Heart right ventricle (tissue), 16 donors: ENCODE measurements at places on chromosomes 5 and 9. TPM values are rescaled to one million over a fixed set of nuclear protein-coding genes. Genes with fewer than 3 reads are reported as not detected.

DNA sequence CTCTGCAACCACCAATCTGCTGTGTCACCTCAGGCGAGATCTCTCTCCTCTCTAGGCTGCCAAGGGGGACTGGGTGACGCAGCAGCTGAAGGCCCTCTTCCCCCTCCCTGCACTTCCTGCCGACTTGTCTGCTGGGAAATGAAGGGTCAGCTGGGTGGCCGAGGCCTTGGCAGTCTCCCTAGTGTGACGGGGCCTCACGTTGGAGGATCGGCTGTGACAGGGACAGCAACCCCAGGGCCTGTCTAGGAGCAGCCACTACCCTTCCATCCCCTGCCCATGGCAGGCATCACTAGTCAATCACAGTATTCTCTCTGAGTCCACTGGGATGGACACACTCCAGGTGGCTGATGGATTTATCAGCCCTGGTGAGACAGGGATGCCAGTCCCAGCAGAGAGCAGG, 107.3 kb upstream of the SARDH start:
- no peaks in the 10 kb centered on the region for H3K27me3 ChIP-seq
- peaks cover 15% of the 10 kb centered on the region for H3K4me1 ChIP-seq
- peak overlapping the region; percentile 65 for H3K27ac ChIP-seq
- H3K36me3 ChIP-seq = no peaks in the 10 kb centered on the region

DNA sequence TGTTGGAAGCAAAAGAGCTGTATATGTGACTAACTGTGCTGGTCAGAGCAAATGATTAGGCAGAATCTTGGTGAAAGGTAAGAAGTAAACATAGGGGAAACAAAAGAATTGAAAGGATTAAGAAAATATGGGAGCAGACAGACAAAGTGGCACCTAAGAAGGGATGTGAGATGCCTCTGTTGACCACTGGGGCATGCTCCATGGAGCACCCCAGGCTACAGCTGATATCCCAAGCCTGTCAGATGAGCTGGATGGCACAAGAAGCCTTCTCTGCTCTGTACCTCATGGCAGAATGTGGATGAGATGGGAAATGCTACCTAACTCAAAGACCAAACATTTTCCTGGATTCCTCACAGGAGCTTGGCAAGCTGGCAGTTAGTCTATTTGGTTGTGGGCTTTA, 89.3 kb upstream of the SLIT3 start:
- peaks cover 6% of the 10 kb centered on the region for H3K27me3 ChIP-seq
- no peak for DNase-seq
- H3K4me3 ChIP-seq = no peak overlapping the region
- no peaks in the 10 kb centered on the region for H3K36me3 ChIP-seq
- no peaks in the 10 kb centered on the region for H3K4me1 ChIP-seq

DNA sequence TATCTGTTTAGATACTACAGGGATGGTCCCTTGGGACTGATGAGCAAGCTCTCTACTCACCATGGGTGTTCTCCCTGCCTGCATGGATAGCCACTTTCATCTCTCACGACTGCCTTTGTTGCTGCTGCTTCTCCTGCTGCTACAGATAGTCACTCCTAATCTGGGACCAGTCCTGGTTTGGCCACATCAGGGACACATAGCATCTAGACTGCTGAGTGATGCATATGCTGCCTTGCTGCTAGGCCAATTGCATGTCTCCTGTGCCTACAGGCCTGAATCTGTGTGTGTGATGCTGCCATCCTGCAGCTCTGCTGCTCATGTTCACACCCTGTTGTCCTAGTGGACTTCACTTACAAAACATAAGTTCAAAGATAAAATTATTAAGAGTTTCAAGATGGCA, 297.1 kb downstream of the HCN1 start:
- no peak overlapping the region for H3K27ac ChIP-seq
- no peak overlapping the region for H3K4me3 ChIP-seq
- H3K27me3 ChIP-seq = no peaks in the 10 kb centered on the region
- H3K36me3 ChIP-seq = no peaks in the 10 kb centered on the region

DNA sequence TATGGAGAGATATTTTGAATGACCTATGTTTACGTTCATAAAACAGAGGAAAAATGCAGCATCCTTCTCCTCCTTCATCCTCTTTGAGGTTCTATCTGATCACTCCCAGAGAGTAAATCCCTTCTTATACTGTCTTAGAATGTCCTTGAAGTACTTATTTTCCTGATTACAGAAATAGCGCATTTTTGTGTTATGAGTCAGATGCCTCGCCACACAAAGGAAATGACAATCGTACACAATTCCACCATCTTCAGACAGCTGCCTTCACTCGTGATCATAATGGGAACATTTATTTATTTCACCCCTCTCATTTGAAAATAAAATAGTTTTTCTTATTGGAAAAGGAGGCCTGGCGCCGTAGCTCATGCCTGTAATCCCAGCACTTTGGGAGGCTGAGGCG, 2.4 kb upstream of the GLT6D1 start:
- DNase-seq = no peak
- no peak overlapping the region for H3K4me3 ChIP-seq
- H3K27me3 ChIP-seq = peaks cover 10% of the 10 kb centered on the region
- no peaks in the 10 kb centered on the region for H3K36me3 ChIP-seq
- H3K27ac ChIP-seq = no peak overlapping the region
- H3K4me1 ChIP-seq = no peaks in the 10 kb centered on the region

- no peak overlapping the region for H3K27ac ChIP-seq
- H3K4me3 ChIP-seq = no peak overlapping the region
- peaks cover 38% of the 10 kb centered on the region for H3K4me1 ChIP-seq
- no peaks in the 10 kb centered on the region for H3K27me3 ChIP-seq
- H3K36me3 ChIP-seq = no peaks in the 10 kb centered on the region
- DNase-seq = no peak
Measured at GRCh38 chr9:120916991-120917880, 9.4 kb downstream of the TRAF1 start.

GRCh38 chr5:128224336-128224735, 140.8 kb downstream of the SLC12A2 start:
- DNase-seq = no peak
- H3K4me3 ChIP-seq = no peak overlapping the region
- H3K27ac ChIP-seq = no peak overlapping the region
- peaks cover 7% of the 10 kb centered on the region for H3K4me1 ChIP-seq
- H3K27me3 ChIP-seq = no peaks in the 10 kb centered on the region

- no peak for DNase-seq
- peaks cover 3% of the 10 kb centered on the region for H3K36me3 ChIP-seq
- no peaks in the 10 kb centered on the region for H3K27me3 ChIP-seq
- no peak overlapping the region for H3K4me3 ChIP-seq
Measured at GRCh38 chr9:83281306-83282255, 218.6 kb upstream of the RASEF start.

GRCh38 chr9:12856603-12857002, 81.8 kb downstream of the LURAP1L start:
- H3K4me1 ChIP-seq = peaks cover 8% of the 10 kb centered on the region
- no peak overlapping the region for H3K27ac ChIP-seq
- H3K36me3 ChIP-seq = no peaks in the 10 kb centered on the region
- no peaks in the 10 kb centered on the region for H3K27me3 ChIP-seq
- DNase-seq = no peak

GRCh38 chr5:144032375-144032774, 138.1 kb downstream of the YIPF5 start:
- H3K27me3 ChIP-seq = no peaks in the 10 kb centered on the region
- H3K4me1 ChIP-seq = peaks cover 12% of the 10 kb centered on the region
- no peak overlapping the region for H3K27ac ChIP-seq
- no peak overlapping the region for H3K4me3 ChIP-seq

GRCh38 chr9:20242510-20243189, 379.6 kb downstream of the MLLT3 start:
- no peak overlapping the region for H3K4me3 ChIP-seq
- no peaks in the 10 kb centered on the region for H3K36me3 ChIP-seq
- no peak overlapping the region for H3K27ac ChIP-seq
- H3K27me3 ChIP-seq = no peaks in the 10 kb centered on the region

- H3K36me3 ChIP-seq = no peaks in the 10 kb centered on the region
- H3K27me3 ChIP-seq = no peaks in the 10 kb centered on the region
- H3K4me1 ChIP-seq = no peaks in the 10 kb centered on the region
- H3K27ac ChIP-seq = no peak overlapping the region
- DNase-seq = no peak
Measured at GRCh38 chr5:28603869-28604268, 1565.5 kb upstream of the CDH9 start.

DNA sequence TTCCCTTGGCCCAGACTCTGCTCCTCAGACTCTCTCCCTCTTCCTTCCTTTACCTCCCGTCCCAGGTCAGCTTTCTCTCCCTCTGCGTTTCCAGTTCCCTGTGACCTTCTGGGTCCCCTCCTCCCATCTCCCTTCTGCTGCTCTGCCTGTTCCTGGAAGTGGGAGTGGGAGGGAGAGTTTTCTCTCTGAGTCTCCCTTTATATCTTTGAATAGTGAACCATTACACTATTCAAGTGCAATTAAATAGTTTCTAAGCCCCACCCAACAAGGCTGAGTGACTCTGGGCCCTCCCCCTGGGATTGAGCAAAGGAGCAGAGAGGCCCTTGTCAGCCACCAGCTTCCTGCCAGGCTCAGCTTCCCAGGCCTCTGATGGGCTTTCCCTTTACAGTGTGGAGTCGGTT, 34.8 kb downstream of the THBS4 start:
- peak overlapping the region; percentile 37 for H3K27ac ChIP-seq
- no peak overlapping the region for H3K4me3 ChIP-seq
- DNase-seq = peak; percentile 34
- no peaks in the 10 kb centered on the region for H3K27me3 ChIP-seq
- no peaks in the 10 kb centered on the region for H3K36me3 ChIP-seq
- H3K4me1 ChIP-seq = peaks cover 26% of the 10 kb centered on the region

GRCh38 chr5:149002053-149002452, 60.8 kb downstream of the SH3TC2 start:
- DNase-seq = no peak
- no peaks in the 10 kb centered on the region for H3K36me3 ChIP-seq
- no peak overlapping the region for H3K4me3 ChIP-seq
- H3K27me3 ChIP-seq = no peaks in the 10 kb centered on the region
- H3K4me1 ChIP-seq = peaks cover 9% of the 10 kb centered on the region

- H3K27me3 ChIP-seq = peaks cover 15% of the 10 kb centered on the region
- no peaks in the 10 kb centered on the region for H3K4me1 ChIP-seq
- no peak overlapping the region for H3K27ac ChIP-seq
- no peak overlapping the region for H3K4me3 ChIP-seq
- H3K36me3 ChIP-seq = no peaks in the 10 kb centered on the region
Measured at GRCh38 chr5:2184563-2185540, 302.1 kb upstream of the IRX4 start.

DNA sequence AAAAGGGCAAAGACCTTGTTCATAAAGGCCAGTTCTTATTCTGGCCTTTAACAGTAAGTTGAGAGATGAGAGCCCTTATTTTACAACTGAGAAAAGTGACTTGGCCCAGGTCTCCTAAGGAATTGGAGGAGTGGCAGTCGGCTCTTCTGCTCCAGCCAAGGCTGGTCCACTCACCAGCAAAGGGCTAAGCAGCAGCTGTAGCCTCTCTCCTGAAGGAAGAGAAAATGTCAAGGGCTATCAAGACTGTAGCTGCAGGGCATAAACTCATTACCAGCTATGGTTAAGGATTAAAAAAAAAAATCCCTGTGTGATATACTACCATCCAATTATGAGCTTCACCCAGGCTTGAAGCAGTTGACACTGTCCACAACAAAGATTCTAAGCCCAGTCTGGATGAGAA, 138.6 kb upstream of the RAD23B start:
- H3K4me1 ChIP-seq = no peaks in the 10 kb centered on the region
- no peak for DNase-seq
- H3K27me3 ChIP-seq = no peaks in the 10 kb centered on the region
- no peak overlapping the region for H3K4me3 ChIP-seq
- no peaks in the 10 kb centered on the region for H3K36me3 ChIP-seq

DNA sequence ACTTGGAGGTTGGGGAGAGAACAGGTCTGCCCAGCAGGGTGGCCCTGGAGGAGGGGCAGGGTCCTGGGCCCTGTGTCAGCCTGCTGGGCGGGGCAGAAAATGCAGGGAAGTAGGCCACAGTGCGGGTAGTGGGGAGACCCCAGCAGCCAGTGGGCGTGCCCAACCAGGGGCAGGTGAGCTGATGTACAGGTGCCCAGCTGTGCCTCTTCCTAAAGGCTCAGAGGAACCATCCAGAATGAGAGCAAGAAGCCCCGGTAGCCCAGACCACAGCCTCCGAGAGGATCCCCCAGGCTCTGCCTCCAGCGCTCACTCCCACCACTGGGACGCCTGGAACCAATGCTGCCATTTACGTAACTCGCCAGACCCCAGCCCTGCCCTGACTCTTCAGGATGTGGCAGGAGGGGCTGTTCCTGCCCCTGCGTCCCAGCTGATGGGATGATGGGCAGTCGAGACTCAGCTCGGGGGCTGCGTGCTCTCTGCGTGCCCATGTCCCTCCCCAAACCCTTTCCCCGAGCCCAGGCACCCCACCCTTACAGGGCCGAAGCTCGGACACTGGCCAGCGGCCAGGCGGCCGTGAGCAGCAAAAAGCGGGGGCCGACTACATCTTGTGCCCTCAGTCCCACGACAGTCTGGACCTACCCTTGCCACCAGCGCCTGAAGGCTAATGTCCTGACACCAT, 17.9 kb upstream of the QRFP start:
- H3K27ac ChIP-seq = no peak overlapping the region
- no peak for DNase-seq
- no peaks in the 10 kb centered on the region for H3K27me3 ChIP-seq
- H3K36me3 ChIP-seq = no peaks in the 10 kb centered on the region

DNA sequence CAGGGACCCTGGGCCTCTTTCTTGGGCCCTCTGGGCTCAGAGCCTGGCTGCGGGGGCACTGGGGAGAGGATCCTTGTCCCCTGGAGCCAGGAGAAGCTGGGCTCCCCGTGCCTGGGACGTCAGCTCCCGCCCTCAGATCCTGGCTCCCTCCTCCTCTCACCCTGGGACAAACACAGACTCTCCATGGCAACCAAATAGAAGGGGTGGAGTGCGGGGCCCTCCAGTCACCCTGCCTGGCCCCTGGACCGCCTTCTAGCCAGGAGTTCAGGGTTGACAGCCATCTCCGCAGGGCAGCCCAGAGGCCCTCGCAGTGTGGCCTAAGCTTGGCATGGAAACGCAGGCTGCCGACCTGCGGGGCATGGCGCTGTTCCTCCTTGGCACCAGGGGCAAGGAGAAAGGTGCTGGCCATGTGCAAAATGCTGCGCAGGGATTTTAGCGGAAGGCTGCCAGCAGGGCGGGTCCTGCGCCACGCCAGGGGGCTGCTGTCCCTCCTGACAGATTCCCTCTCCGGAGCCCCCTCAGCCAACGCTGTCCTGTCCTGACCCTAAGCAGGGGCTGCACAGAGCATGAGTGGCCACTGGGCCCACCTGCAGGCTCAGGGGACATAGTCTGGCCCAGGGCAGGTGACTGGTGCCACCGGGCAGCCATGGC, 1.0 kb downstream of the ZDHHC11 start:
- H3K27me3 ChIP-seq = no peaks in the 10 kb centered on the region
- no peaks in the 10 kb centered on the region for H3K4me1 ChIP-seq
- peak overlapping the region; percentile 22 for H3K4me3 ChIP-seq

DNA sequence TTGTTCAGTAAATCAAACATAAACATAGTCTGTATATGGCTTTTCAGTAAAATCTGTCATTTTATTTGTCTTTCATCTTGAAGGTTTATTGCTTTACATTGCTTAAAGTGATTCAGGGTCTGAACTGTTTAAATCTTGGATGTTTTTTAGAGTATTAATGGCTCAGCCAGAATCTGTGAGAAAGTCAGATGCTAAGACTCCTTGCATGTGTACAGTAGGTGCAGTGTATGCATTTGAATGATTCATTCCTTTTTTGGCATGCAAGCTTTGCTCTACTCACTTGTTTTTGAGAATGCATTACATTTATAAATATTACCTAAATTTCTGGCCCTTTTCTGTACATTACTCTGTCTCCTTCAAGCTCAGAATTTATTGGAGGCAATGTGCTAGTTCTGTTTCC, 271.0 kb upstream of the RIOK2 start:
- no peak for DNase-seq
- H3K27me3 ChIP-seq = no peaks in the 10 kb centered on the region
- H3K36me3 ChIP-seq = no peaks in the 10 kb centered on the region

Gene LCN9
- not detected for total RNA-seq

Gene SLC22A4
- 9.0 TPM for total RNA-seq

Gene HK3
- total RNA-seq = 1.5 TPM

Gene GABRA1
- total RNA-seq = not detected

Gene EQTN
- total RNA-seq = not detected
